ENCODE measurements at places on chromosomes 4 and X.
A peak's percentile ranks its signal among the peaks of the same experiment; 100 is the strongest.

- DNase-seq, result no peak
Measured at GRCh38 chrX:29699239-29699638, 516.1 kb upstream of the MAGEB2 start.

DNA sequence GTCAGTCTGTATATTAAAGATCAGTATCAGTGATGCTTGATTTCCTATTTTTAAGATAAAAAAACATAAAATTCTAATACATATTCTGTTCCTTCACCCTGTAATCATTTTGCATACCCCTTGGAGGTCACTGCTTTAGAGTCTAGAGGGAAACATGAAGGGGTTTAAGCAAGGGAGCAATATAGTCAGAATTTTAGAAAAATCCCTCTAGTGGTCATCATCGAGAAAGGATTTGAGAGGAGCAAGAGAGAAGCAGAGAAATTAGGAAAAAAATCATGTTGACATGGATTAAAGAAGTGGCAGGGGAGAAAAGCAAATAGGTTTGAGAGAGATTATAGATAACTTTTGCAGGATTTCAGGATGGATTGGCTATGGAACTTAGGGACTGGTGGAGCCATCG is 11.1 kb downstream of the APEX2 start:
- no peak for DNase-seq

- no peak for DNase-seq
Measured at GRCh38 chr4:74433043-74433442, 11.9 kb upstream of the AREG start.

DNA sequence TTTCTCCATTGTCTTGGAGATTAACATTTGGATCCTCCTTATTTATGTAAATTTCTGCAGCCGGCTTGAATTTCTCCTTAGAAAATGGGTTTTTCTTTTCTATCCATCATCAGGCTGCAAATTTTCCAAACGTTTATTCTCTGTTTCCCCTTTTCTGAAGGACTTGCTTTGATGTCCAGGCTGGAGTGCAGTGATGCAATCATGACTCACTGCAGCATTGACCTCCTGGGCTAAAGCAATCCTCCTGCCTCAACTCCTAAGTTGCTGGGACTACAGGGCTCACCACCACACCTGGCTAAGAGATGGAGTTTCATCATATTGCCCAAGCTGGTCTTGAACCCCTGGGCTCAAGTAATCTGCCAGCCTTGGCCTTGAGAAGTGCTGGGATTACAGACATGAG is 144.0 kb upstream of the ZXDB start:
- no peak for DNase-seq

DNA sequence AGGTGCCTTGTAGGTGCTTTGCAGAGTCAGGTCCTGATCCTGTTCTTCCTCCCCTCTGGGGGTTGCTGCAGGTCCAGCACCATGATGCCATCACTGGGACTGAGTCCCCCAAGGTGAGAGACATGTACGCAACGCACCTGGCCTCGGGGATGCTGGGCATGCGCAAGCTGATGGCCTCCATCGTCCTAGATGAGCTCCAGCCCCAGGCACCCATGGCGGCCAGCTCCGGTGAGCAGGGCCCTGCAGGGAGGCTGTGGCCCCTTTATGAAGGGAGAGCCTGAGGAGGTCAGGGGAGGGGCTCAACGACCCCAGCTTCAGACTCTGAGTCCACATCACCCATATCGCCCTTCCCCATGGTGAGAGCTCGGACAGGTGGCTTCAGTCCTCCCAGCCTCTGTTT is 23.1 kb downstream of the MAN2B2 start:
- no peak for DNase-seq

DNA sequence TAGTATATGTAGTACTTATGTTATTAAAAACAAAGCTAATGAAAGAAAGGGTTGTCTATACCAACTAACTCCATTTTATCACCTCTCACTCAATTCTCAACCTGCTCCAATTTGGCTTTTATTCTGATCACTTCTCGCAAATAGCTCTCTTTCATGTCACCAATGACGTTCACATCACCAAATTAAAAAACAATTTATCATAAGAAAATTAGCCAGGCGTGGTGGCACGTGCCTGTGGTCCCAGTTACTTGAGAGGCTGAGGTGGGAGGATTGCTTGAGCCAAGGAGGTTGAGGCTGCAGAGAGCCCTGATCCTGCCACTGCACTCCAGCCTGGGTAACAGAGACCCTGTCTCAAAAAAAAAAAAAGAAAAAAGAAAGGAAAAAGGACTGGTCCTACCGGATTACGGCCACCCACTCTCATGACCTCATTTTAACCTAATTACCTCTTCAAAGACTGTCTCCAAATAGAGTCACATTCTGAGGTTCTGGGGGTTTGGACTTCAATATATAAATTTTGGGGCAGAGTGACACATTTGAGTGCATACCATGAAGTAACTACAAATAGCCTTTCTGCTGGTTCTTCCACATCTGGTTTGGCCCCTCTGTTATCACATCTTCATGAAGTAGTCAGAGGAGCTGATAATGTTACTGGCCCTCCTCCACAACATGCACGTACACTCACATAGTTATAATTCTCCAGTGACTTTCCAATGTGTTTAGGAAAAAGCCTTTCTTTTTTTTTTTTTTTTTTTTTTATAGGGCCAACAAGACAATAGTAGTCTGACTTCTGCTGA is 15.8 kb upstream of the RBMX start:
- no peak for DNase-seq

- DNase-seq, result peak; percentile 7
Measured at GRCh38 chrX:72128881-72129280, 2.8 kb downstream of the RTL5 start.

GRCh38 chr4:7180938-7181337 is 11.4 kb upstream of the SORCS2 start:
- no peak for DNase-seq

DNA sequence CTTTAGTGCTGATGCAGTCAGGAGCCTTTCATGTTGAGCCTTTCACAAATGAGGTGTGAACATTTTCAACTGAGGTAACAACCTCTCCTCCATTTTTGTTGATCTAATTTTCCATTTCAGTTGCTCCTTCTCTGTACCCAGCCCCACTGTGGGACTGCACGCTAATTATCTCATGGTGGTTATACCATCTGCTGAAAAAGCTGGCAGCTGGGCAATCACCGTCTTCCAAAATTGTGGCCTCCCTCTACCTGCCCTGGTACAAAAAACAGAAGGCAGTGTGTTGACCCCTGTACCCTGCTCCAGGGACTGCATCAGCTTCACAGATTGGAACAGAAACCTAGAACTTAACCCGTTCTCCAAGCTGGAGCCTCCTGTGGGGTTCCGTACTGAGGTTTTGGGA is 72.4 kb upstream of the LONRF3 start:
- no peak for DNase-seq

DNA sequence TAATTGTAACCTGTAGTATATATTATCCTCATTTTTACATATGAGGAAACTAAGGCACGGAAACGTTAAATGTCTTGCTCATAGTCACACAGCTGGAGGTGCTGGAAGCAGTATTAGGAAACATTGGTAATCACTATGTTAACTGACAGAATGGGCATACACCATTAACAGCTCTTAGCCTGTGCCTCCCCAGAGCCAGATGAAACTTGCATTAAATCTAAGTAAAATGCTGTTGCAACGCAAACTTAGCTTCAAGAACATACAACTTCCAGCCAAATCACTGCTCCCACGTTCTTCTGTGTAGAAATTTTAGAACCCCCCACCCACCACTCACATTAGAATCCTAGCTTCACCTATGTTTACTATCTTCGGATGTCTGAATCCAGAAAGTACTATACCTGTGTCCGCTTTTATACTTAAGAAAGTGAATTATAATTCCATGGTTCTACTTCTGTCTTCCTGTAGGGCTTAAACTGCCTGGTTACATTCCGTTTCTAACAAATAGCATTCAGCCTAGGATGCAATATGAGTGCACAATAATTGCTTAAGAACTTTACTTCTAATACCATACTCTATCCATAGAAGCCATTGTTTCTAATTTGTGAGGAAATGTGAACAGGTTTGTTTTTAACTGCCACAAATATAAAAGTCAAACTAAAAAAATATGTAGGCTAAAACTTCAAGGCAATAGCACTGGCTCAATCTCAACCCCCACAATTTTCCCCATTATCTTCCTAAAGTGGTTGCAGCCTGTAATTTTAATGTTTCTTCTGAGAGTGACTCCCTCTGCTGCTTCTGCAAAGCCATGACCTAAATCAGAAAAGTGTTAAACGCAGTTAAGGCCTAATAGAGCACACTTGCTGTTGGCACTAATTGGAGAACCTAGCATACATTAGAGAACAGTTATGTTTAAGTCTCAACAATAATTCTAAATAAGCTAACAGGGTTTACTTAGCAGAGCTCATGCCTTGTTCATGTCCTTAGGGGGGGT is 4.4 kb downstream of the UNC5C start:
- no peak for DNase-seq

GRCh38 chr4:26206999-26207398 is 113.8 kb upstream of the RBPJ start:
- no peak for DNase-seq

GRCh38 chr4:70915036-70915815 is 13.1 kb downstream of the MOB1B start:
- DNase-seq, result no peak

- peak; percentile 37 for DNase-seq
Measured at GRCh38 chr4:75895744-75896314, 6.4 kb downstream of the PPEF2 start.

- no peak for DNase-seq
Measured at GRCh38 chrX:150868625-150869024, 29.8 kb downstream of the CD99L2 start.

DNA sequence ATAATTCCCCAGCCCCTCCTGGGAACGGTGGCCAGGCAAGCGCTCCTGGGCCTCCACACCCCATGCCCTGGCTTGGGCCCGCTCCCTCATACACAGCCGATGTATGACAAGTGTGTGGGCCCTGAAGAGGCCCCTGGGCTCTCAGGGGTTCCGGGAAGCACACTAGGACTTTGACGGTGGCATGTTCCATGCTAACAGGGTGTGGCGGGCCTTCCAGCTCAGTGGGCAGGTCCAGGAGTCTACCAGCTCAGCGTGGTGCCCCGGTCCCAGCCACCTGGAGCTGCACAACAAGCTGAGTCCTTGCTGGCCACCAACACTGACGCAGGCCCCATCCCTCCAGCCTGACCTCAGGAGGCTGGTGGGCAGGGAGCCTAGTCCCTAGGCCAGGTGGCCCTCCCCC is 24.4 kb upstream of the HMX1 start:
- no peak for DNase-seq

GRCh38 chr4:111630705-111631104 is 514.5 kb upstream of the FAM241A start:
- no peak for DNase-seq

DNA sequence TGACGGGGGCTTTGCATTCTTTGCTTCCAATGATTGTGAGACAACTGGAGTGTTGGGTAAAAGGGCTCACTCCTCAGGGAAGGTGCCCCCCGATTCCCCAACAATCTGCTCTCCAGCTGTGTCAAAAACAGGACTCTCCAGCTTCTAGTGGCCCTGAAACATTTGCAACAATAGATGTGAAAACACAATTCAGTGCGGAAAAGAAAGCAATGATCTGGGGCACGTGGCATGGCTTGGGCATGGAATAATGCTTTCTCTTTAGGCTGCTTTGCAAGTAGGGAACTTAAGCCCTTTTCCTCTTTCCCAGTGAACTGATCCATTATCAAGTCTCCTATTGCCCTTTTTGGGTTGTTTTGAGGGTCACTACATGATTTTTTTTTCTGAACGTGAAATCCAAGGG is 239.9 kb downstream of the C4orf33 start:
- no peak for DNase-seq

DNA sequence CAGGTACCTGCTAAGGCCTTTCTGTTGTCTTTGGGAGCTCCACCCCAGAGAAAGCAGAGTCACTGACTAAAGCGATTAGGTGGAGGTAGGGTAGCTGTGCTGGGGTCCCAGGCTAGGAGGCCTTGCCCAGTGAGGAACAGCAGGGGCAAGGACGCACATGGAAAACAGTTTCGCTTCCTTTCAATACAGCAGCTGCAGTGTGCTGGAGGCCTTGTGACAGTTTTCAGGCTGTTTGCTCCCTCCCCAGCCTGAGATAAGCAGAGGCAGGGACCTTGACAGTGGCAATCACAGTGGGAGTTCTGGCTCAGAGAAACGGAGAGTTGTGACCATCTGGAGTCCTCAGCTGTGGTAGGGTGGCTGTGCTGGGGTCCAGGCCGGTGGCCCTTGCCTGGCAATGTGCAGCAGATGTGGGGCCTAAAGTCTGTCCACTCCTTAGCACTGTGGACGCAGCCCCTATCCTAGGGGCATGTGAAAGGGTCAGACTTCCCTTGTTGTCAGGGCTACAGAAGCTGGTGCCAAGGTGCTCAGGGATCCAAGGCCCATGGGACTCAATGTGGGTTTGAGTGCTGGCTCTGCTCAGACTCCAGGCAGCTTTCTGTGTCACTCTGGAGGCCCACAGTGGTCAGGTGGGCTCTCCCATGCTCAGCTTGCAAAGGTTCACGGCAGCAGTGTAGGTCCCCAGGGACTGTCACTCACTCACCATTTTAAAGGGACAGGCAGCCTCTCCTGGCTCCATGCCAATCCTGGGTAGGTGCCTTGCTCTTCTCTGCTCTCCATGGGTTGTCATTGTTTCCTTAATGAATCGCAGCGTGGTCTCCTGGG is 534.9 kb upstream of the FMR1 start:
- DNase-seq, result no peak

GRCh38 chr4:113335746-113336145 is 286.3 kb downstream of the ANK2 start:
- no peak for DNase-seq

GRCh38 chr4:41410049-41410448 is 127.9 kb upstream of the LIMCH1 start:
- DNase-seq, result no peak

DNA sequence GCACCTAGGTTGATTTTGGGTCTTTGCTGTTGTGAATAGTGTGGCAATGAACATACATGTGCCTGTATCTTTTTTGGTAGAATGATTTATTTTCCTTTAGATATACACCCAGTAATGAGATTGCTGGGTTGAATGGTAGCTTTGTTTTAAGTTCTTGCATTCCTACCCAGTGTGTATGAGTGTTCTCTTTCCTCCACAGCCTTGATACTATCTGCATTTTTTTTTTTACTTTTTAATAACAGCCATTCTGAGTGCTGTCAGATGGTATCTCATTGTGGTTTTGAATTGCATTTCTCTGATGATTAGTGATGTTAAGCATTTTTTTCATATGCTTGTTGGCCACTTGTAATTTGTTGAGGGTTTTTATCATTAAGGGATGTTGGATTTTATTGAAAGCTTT is 351.8 kb upstream of the GNPDA2 start:
- no peak for DNase-seq

DNA sequence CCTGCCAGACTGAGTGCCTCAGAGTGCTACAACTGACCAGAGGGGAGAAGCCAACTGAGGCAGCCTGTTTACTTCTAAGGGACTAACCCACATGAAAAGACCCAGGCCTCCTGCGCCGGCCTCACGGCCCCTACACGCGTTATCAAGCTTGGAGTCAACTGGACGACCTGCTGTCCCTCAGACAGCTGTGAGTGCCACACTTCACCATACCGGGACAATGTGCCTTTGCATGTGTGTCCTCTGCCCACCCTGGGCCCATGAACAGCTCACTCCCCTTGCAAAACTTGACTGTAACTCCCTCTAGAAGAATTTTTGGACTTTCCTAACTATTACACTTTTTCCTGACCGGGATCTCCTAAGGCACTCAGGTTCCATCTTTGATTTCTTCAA is 1.8 kb downstream of the NOP14 start:
- no peak for DNase-seq

- DNase-seq, result no peak
Measured at GRCh38 chr4:71138007-71138615, 144.7 kb downstream of the DCK start.

GRCh38 chrX:37785569-37785968 is 5.7 kb downstream of the CYBB start:
- DNase-seq, result no peak

GRCh38 chr4:53587135-53587534 is 4.2 kb downstream of the LNX1 start:
- DNase-seq, result no peak
